Kidney (tissue), 22 donors: ENCODE measurements at places on chromosomes 3 and 15. TPM values are rescaled to one million over a fixed set of nuclear protein-coding genes. Genes with fewer than 3 reads are reported as not detected.
A peak's percentile ranks its signal among the peaks of the same experiment; 100 is the strongest.

DNA sequence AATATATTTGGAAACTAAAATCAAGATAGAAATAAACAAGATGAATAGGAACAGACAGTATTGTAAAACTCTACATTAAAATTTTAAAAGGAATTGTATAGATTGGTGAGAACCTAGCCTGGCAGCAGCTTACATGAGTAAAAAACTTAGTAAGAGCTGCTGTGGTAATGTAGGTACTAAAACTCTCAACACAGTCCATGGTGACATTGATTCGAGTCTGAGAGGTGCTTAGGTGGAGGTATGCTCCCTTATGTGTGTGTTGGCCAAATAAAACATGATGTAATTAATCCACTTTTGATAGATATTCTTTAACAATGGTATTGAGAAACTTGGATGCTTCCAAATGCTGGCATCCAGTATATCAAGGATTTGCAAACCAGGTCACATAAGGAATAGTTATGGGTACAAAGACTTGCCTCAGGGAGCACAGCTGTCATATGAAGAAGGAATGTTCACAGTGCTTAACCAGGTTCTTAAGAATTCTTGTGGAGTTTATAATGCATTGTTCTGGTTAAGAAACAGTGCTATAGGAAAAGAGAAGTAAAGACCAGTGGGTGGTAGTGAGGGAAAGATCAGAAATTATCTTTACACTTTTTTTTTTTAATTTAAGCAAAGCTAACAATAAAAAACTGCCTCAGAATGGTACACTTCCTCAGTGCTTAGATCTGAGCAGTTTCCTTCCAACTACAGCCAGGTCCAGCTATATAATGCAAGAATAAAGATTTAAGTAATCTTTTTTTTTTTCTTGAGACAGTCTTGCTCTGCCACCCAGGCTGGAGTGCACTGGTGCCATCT is 24.6 kb upstream of the IL20RB start:
- no peak for DNase-seq
- no peaks in the 10 kb centered on the region for H3K36me3 ChIP-seq
- H3K27ac ChIP-seq, result no peak overlapping the region
- H3K4me1 ChIP-seq, result no peaks in the 10 kb centered on the region
- no peak overlapping the region for H3K4me3 ChIP-seq

TTC14 gene
- total RNA-seq, result 52.8 TPM

GRCh38 chr3:119157971-119158370 is 12.0 kb downstream of the TEX55 start:
- no peaks in the 10 kb centered on the region for H3K36me3 ChIP-seq
- H3K27me3 ChIP-seq, result no peaks in the 10 kb centered on the region
- H3K4me1 ChIP-seq, result no peaks in the 10 kb centered on the region
- no peak overlapping the region for H3K27ac ChIP-seq
- DNase-seq, result no peak

FOXB1 gene
- not detected for total RNA-seq

SAMMSON gene
- 0.98 TPM for total RNA-seq

DNA sequence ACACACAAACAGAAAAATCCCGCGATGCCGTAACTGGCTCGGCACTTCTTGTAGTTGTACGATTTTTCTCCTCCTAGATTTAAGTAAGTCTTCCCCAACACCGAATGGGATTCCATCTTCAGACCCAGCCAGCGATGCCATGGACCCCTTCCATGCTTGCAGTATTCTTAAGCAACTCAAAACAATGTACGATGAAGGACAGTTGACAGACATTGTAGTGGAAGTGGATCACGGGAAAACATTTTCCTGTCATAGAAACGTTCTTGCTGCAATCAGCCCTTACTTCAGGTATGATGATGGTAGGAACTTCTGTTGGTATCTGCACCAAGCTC is 763 bp downstream of the KBTBD8 start:
- H3K36me3 ChIP-seq, result no peaks in the 10 kb centered on the region
- H3K4me3 ChIP-seq, result peak overlapping the region; percentile 67
- H3K27me3 ChIP-seq, result no peaks in the 10 kb centered on the region
- no peaks in the 10 kb centered on the region for H3K4me1 ChIP-seq
- no peak overlapping the region for H3K27ac ChIP-seq

DNA sequence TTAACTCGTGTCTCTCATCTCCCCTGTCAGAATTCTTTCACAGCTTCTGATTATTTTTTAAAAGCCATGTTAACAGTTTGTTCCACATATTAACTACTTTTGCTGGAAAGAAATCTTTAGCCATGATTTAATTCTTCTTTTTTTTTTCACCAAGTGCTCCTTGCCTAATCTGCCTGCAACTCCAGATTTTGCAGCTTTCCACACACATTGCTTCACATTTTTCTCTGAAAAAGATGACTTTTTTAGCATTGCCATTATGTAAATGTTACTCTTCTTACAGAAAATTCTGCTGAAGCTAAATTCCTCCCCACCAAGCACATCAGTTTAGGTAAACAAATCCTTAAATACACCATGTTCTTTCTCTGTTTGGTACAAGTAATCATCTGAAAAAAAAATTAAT is 23.4 kb upstream of the PPARG start:
- DNase-seq, result no peak
- H3K36me3 ChIP-seq, result no peaks in the 10 kb centered on the region
- H3K4me1 ChIP-seq, result no peaks in the 10 kb centered on the region
- H3K27me3 ChIP-seq, result no peaks in the 10 kb centered on the region
- no peak overlapping the region for H3K4me3 ChIP-seq
- no peak overlapping the region for H3K27ac ChIP-seq

DNA sequence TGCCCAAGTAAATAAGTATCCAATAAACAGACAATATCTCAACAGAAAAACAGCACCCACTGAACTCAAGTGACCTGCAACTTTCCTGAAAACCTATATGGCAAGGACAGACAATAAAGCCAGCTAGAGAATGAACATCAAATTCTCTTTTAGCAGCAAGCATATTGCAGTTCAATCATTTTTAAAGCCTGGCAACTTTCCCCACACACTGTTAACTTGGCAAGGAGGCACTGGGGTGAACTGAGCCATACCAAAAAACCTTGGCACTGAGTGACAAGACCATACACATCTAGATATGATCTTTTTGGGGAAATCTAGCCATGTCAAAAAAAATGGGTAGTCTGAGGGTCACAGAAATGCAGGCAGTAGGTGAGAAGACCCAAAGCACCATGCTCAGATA is 174.6 kb downstream of the STT3B start:
- no peaks in the 10 kb centered on the region for H3K36me3 ChIP-seq
- no peak overlapping the region for H3K27ac ChIP-seq

DNA sequence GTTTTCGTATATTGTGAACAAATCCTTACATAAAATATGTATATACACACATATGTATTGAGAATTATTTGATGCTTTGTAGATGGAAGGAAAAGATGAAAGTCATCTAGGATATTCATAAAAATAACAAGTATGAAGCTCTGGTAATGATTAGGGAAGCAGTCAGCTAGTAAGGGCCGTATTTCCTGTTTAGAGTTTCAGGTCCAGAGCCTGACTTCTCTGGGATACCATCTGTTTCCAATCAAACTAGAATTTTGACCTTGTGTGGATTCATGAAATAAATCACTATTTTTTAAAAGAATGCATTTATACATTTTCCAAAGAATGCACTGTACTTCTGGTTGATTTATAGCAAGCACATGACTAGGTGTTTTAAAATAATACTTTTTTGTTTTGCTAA is 156.1 kb upstream of the CGNL1 start:
- H3K4me3 ChIP-seq, result no peak overlapping the region
- no peaks in the 10 kb centered on the region for H3K36me3 ChIP-seq
- H3K27ac ChIP-seq, result no peak overlapping the region
- no peak for DNase-seq
- peaks cover 8% of the 10 kb centered on the region for H3K4me1 ChIP-seq

- H3K4me1 ChIP-seq, result no peaks in the 10 kb centered on the region
- no peak overlapping the region for H3K27ac ChIP-seq
- no peak overlapping the region for H3K4me3 ChIP-seq
- H3K36me3 ChIP-seq, result peaks cover 29% of the 10 kb centered on the region
- H3K27me3 ChIP-seq, result no peaks in the 10 kb centered on the region
These were observed 152.1 kb downstream of the PDE8A start for GRCh38 chr15:85133709-85134108.

GRCh38 chr3:157493627-157494550 is 9.3 kb downstream of the VEPH1 start:
- DNase-seq, result peak; percentile 87
- H3K27ac ChIP-seq, result no peak overlapping the region
- no peak overlapping the region for H3K4me3 ChIP-seq
- H3K4me1 ChIP-seq, result peaks cover 5% of the 10 kb centered on the region
- H3K27me3 ChIP-seq, result no peaks in the 10 kb centered on the region

GRCh38 chr3:5791558-5791957 is 604.1 kb downstream of the EDEM1 start:
- no peak for DNase-seq
- no peaks in the 10 kb centered on the region for H3K4me1 ChIP-seq
- no peak overlapping the region for H3K27ac ChIP-seq
- H3K4me3 ChIP-seq, result no peak overlapping the region
- no peaks in the 10 kb centered on the region for H3K36me3 ChIP-seq

- peak overlapping the region; percentile 83 for H3K4me3 ChIP-seq
- H3K36me3 ChIP-seq, result no peaks in the 10 kb centered on the region
- H3K4me1 ChIP-seq, result peaks cover 23% of the 10 kb centered on the region
- H3K27ac ChIP-seq, result peak overlapping the region; percentile 72
- H3K27me3 ChIP-seq, result no peaks in the 10 kb centered on the region
These were observed 1.4 kb downstream of the PLEKHO2 start for GRCh38 chr15:64842986-64843561.

DNA sequence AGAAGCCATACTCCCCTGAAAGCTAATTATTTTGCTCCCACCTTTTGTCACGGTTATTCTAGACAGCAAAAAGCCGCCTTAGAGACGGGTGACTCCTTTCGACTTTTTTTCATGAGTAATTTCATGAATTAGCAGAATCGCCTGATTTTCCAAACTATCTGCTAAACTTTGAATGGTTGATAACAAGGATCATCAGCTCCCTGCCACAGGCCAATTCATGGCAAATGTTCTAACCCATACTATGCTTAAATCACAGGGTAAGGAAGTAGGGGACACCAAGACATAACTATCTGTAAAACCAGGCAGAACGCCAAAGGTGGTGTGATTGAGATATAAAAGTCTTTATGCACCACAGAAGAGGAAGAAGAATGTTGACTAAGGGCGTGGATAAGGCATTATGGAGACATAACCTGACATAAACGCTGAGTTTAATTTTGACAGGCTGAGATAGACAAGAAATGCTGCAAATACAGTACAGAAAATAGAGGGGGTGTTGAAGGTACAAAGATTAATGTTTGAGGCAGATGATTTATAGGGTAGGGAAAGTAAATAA is 891 bp upstream of the DMXL2 start:
- no peaks in the 10 kb centered on the region for H3K27me3 ChIP-seq
- peak overlapping the region; percentile 90 for H3K4me3 ChIP-seq
- no peaks in the 10 kb centered on the region for H3K4me1 ChIP-seq
- no peak for DNase-seq
- H3K27ac ChIP-seq, result peak overlapping the region; percentile 88
- H3K36me3 ChIP-seq, result no peaks in the 10 kb centered on the region

DNA sequence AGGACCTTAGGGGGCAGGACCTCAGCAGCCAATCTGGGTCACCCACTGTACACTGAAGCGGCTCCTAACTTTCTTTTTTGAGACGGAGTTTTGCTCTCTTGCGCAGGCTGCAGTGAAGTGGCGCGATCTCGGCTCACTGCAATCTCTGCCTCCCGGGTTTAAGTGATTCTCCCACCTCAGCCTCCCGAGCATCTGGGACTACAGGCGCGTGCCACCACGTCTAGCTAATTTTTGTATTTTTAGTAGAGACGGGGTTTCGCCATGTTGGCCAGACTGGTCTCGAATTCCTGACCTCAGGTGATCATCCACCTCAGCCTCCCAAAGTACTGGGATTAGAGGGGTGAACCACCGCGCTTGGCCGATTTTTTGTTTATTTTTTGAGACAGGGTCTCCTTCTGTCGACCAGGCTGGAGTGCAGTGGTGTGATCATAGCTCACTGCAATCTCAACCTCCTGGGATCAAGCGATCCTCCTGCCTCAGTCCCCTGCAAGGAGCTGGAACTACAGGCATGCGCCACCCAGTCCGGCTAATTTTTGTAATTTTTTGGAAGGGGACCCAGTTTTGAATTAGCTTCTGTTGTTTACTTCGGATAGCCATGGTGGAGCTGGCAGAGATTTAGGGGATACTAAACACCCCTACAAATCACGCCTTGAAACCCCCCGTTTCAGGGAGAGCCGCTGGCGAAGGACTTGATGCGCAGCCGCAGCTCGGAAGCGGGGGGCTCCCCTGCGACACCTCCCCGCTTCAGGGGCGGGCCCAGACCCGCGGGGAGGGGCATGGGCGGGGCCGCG is 1.5 kb upstream of the CLK3 start:
- peak; percentile 82 for DNase-seq
- peaks cover 23% of the 10 kb centered on the region for H3K4me1 ChIP-seq
- H3K4me3 ChIP-seq, result peak overlapping the region; percentile 59
- no peaks in the 10 kb centered on the region for H3K27me3 ChIP-seq
- peak overlapping the region; percentile 15 for H3K27ac ChIP-seq
- H3K36me3 ChIP-seq, result peaks cover under 1% of the 10 kb centered on the region

GOLGA8M gene
- 4.9 TPM for total RNA-seq

DNA sequence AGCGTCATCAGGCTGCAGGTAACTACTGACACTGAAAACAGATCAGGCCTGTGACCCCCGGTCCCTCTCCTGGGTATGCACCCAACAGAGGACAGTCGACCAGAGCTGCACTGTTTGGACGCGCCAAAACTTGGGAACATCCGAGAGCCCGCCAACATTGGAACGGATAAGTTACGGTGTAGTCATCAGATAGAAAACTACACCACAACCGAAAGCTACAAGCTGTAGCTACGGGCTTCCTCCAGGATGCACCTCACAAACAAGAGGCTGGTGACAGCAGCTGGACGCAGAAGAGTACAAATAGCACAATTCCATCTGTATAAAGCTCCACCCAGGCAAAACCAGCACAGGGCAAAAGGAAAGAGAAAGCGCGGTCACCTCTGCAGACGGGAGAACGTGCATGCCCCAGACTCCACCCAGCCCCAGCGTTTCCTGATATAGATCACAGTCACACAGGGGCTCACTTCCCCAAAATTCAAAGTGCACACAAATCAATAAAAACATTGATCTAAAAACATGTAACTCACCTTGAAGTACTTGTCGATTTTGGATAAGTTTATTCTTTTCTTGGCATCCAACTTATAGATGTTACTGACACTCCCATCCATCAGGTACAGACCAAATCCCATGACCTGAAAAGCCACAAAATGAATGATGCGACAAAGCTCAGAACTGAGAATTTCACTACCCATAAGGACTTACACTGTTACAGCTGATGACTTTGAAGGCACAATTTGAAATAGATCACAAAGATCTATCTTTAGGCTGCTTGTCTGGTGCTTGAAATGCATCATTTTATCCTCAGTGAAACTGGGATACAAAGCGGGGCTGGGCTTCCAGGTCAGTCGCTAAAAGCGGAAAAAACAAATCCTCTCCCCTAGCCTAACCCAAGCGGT is 43.3 kb downstream of the CYFIP1 start:
- H3K4me3 ChIP-seq, result no peak overlapping the region
- no peaks in the 10 kb centered on the region for H3K4me1 ChIP-seq
- H3K27me3 ChIP-seq, result no peaks in the 10 kb centered on the region
- DNase-seq, result no peak
- no peak overlapping the region for H3K27ac ChIP-seq
- H3K36me3 ChIP-seq, result peaks cover 49% of the 10 kb centered on the region
